ENCODE measurements at places on chromosomes 2 and 18.

DNA sequence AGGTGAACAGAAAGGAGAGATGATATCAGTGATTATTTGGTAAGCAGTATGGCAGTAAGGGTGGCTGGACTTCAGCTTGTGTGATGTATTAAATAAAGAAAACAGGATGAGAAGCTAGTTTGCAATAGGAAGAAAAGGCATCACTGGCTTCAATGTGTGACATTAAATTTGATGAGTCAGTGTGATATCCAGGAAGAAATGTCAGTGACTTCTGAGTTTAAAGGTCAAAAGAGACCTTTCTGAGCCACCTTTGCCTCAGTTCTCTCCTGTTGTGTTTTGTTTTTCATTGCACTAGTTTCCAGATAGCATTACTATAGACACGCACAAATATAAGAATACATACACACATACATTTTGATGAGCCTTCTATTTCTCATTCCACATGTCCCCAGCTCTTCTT lies 105.6 kb downstream of the PIGN start:
- DNase-seq, result no peak

GRCh38 chr2:183487326-183487725 lies 363.1 kb downstream of the NUP35 start:
- DNase-seq, result no peak

DNA sequence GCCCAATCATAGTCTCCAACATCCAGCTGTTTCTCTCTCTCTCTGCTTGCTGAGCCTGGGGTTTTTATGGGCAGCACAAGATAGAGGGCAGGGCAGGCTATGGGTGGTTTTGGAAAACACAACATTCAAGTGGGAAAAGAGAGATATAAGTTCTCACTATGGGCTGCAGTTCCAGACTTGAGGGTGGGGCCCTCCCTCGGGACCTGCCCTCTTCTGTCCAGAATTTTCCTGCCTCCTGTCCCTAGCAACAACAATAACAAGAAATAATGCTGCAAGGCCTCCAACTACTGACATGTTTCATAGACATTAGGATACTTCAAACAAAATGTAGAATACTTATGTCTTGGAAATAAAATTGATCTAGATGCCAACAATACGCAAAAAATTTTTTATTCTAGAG lies 107.8 kb downstream of the C18orf54 start:
- DNase-seq, result no peak

DNA sequence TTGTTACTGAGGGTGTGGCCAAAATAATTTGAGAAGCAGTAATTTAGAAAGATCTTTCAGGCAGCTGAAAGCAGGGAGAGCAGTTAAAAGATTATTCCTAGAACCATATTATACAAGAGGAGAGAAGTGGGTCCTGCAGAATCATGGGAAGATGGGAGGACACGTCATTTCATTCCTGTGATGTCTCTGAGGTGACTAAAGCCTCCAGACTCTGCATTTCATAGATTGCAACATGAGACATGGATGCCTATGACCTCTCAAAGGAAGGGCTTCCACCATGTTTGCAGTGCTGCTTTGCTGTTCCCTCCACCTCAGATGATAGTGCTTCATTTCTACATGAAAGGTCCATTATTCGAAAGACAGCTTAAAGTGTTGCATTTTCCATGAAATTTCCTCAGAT lies 788.4 kb downstream of the TSN start:
- no peak for DNase-seq

GRCh38 chr18:24053211-24053610 lies 38.7 kb downstream of the TTC39C start:
- DNase-seq, result no peak

DNA sequence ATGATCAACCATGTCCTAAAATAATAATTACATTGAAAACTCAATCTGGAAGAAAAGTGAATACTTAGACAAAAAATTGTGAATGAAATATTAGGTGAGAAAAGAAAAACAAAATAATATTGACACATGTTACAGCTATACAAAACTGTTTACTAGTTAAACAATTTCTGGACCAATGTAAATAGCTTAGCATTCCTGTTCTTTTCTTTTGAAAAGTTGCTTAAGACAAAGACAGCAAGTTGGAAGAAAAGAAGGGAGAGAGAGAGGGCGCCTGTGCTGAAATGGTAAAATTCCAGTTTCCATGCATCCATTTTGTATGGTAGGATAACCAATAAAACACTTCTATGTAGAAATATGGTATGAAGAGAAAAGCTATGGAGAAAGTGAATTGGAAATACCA lies 94.1 kb upstream of the RFX8 start:
- DNase-seq, result no peak

DNA sequence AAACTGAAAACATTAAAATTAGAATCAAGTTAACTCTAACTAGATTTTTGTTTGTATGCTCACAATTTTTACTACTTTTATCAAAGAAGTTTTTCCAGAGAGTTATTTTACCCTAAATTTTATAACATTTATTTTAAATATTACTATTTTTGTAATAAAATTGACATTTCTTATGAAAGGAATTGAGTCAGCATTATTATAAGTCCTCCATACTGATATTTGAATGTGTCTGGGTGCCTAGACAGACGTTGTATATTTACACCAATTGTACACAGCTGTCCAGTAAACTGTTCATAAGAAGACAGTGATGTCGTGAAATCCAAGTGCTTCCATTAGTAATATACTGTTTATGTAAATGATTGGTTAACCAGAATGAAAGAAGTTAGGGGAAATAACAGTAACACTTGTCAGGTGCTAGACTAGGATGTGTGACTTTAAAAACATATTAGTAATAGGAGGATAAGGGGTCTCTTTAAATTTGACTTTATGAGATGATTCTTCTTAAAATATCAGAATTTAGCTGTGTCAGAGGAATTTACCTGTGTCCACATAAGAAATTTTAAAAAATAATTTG lies 73.7 kb downstream of the TANK start:
- no peak for DNase-seq

DNA sequence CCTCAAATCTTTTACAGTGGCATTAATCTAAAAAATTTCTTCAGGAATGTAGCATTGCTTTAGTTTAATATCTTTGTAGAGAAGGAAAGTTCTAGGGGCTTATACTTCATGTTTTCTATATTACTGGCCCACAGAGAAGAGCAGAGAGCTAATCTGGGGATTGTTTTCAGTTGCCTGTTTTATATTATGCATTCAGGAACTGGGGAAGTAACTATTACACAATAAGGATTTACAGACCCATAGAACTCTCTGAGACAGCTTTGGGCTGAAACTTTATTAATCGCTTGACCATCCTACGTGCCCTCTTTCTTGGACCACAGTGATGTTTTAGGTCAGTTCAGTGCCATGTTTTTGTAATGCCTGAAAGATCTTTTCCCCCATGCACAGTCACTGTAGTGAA lies 29.9 kb downstream of the BIRC6 start:
- DNase-seq, result no peak

GRCh38 chr2:237571551-237571950 lies 5.2 kb downstream of the PRLH start:
- no peak for DNase-seq

GRCh38 chr18:39685303-39685902 lies 2119.8 kb upstream of the CELF4 start:
- DNase-seq, result no peak

- DNase-seq, result no peak
Observed at GRCh38 chr2:63525905-63526304, 62.4 kb downstream of the WDPCP start.

- no peak for DNase-seq
Observed at GRCh38 chr2:223602972-223603371, 811 bp upstream of the SCG2 start.

- no peak for DNase-seq
Observed at GRCh38 chr18:5584746-5585417, 41.1 kb upstream of the EPB41L3 start.

DNA sequence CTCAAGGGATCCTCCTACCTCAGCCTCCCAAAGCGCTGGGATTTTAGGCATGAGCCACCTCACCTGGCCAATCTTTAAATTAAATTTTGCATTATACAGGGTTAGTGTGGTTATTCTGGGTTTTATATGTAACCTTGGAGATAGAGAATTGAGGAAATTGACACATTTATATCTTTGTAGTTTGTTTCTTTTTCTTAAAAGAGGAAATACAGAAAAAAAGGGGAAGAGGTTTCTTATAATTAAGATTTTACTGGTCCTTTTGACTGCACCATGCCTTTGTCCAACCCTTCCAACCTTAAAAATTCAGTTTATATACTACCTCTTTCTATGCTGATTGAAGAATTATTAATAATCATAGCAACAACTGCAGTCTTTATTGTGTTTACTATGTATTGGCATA lies 210.1 kb upstream of the STON1 start:
- DNase-seq, result no peak

Data from CD4-positive, alpha-beta T cell treated with Interleukin-1 beta for 1 hour (primary cell).